Stimulated activated CD4-positive, alpha-beta T cell treated with anti-CD3 and anti-CD28 coated beads, Interleukin-1b, Interleukin-23, amount 100 ng/mL, for 24 hours (primary cell): ENCODE measurements at places on chromosomes 5 and 9.

GRCh38 chr9:90737742-90738141 lies 63.9 kb upstream of the SYK start:
- no peak for DNase-seq

DNA sequence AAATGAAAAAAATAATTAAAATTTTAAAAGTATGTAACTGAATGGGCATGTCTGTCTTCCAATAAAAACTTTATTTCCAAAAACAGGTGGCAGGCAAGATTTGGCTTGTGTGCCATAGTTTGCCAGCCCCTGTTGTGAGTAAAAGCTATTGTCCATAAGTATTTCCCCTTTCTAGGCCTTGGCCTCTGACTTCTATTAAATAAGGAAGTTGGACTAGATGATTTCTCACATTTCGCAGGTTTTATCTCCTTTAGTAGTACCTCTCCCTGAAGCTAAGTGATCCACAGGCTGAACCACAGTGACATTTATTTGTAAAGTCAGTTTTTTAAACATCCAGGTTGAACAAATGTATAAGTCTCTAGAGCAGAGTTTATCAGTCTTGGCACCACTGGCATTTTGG lies 41.3 kb downstream of the RECK start:
- DNase-seq = no peak

DNA sequence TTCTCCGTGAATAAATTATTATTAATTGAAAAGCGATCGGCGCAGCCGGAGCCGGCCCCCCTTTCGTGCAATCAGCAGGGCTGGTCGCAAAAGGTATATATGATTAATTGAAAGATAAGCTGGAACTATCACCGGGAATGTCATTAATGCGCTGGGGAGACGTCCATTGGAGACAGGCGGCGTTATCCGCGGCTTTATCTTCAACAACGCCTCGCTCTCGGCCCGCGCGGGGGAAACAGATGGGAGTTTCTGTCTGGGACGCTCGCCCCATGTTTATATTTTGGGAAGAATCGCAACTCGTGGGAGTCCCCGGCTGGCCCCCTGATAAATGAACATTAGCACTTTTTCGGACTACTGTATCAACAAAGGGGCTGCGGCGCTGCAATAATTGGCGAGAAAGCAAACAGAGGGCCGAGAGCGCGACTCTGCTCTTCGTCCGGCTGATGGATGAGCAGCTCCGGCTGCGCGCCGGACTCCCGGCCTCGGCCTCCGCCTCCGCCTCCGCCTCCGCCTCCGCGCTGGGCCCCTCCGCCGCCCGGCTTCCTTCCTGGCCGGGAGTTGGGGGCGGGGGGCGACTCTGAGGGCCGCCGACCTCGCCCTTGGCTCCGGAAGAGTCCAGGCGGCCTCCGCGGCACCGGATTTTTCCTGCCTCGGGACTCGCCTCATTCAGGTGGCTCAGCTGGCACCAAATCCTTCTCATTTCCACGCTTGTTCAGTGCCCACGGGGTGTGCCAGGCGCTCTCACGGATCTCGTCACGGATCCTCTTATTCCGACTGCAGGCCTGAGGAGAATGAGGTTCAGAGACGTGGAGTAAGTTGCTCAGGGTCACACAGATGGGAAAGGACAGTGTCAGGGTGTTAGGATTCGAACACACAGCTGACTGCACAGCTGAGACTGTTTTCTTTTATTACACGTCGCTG lies 3.6 kb upstream of the NKX2-5 start:
- DNase-seq = no peak

DNA sequence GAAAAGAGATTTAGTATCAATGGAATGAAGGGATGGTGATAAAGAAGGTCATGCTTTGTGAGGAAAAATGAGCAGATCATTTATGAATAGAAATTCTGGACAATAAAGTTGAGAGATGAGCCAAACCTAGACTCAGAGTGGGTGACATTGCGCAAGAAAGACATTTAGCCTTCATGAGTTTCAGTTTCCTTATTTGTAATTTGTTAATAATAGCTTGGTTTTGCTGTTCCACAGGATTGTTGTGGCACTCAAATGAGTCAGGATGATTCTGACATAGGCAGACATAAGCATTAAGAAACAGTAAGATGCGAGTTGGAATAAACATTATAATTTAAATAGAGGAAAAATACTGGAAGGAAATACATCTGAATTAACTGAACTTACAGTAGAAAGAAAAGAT lies 34.8 kb downstream of the ITGA2 start:
- DNase-seq = no peak

DNA sequence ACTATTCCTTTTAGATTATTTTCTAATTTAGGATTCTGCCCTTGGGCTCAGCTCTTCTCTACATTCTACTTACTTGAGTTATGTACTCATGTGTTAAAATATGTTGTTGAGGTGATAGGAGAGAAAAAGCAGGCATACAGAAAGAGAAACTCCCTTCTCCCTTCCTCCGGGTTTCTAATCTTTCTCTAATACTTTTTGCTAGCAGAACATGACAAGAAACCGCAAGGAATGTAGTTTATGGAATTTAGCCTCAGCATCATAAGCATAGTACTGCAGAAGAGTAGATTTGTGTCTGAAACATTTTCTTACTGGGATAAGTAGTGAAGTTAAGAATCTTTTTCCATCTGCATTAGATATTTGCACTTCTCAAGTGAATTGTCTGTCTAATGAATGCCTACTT lies 139.5 kb upstream of the CYLC2 start:
- DNase-seq = no peak

GRCh38 chr9:8732367-8733075 lies 932.9 kb upstream of the DMAC1 start:
- no peak for DNase-seq

DNA sequence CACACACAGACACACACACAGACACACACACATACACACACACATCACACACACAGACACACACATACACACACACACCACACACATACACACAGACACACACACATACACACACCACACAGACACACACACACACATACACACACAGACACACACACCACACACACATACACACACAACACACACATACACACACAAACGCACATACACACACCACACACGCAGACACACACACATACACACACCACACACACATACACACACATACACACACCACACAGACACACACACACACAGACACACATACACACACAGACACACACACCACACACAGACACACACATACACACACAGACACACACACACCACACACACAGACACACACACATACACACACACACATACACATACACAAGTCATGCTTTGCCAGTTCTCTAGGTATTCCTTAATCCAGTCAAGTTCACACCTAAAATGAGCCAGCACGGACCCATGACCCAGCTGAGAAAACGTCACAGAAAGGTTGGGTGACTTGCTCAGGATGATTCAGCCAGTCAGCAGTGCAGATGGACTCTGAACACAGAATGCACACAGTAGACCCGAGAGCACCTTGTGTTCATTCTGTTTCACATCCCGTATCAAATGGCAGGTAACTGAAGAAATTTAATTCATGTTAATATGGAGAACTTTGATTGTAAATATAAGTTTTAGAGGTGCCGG lies 746.4 kb downstream of the MTRR start:
- no peak for DNase-seq

DNA sequence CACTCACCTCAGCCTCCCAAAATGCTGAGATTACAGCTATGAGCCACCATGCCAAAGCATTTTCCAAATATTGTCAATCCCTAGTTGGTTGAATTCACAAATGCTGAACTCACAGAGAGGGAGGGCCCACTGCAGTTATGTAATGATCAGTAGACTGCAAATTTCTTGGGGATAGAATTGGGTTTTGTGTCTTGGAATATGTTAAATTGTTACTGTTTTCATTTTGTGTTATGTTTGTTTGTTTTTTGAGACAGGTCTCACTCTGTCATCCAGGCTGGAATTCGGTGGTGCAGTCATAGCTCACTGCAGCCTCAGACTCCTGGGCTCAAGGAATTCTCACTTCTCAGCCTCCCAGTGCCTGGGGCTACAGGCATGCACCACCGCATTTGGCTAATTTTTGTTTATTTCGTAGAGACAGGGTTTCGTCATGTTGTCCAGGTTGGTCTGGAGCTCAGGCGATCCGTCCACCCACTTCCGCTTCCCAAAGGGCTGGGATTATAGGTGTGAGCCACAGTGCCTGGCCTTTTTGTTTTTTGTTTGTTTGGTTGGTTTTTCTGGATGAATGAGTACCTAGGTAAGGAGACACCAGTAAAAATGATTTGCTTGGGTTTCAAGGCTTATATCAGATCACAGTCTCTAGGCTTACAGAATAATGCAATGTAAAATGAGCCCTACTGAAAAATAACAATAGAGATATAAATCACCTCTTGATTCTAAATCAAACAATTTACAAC lies 31.5 kb upstream of the LMNB1 start:
- DNase-seq = no peak
